ENCODE measurements at places on chromosomes 6 and 20.
A peak's percentile ranks its signal among the peaks of the same experiment; 100 is the strongest.

DNA sequence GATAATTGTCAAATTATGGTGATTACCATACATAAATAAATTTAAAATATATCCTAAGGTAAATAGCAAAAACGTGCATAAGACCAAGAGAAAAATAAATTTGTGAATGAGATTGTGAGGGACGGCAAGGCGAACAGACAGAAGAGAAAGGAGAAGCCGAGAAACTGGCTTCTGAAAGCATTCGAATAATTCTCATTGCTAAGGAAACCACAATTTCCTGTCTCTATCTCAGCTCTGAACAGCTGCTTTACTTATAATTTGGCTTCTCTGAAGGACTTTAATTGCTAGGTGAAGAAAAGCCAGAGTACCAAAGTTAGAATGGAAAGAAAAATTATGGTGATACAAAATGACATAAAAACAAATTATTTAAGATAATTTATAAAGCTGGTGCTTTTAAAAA is 79.0 kb upstream of the RGS17 start:
- DNase-seq, result no peak

- DNase-seq, result no peak
These were observed 47.4 kb downstream of the STK38 start for GRCh38 chr6:36499918-36500317.

- DNase-seq, result peak; percentile 90
These were observed at the start of gene KDM1B for GRCh38 chr6:18155150-18155863. TSS of gene KDM1B (plus strand) at chr6:18155422. CDS start at chr6:18159896, 4,474 bp downstream.

DNA sequence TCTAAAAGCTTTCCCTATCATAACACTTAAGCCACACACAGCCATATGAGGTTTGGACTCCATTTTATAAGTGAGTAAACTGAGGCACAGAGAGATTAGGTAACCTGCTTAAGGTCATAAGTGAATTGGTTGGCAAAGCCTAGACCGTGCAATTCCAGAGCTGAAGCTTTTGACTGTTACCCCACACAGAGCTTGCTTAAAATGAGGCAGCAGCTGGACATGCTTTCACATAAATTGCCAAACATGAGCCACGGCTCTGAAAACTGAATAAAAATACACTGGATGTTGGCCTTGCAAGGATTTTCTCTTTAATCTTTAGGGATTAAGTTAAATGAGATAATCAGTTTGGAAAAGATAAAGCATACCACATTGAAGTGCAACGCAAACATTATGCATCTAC is 2.5 kb downstream of the RIPOR2 start:
- no peak for DNase-seq

DNA sequence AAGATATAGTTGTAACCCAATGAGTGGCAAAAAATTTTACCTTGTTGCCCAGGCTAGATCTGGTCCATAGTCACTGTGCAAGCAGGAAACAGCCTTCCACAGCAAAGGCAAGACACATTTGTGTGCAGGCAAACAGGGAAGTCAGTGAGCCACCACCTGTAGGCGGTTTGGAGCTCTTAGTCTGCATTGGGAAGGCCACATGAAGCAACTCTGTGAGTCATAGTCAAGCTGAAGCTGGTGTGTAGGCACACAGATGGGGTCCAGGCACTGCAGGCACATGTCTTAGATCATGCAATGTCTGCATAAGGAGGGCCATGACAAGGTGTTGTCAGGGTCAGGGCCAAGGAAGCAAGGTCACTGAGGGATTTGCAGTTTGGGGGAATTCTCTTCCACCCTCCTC is 543.2 kb upstream of the EPHA7 start:
- peak; percentile 18 for DNase-seq

- DNase-seq, result no peak
These were observed 59.7 kb downstream of the PKHD1 start for GRCh38 chr6:52027699-52028098.

DNA sequence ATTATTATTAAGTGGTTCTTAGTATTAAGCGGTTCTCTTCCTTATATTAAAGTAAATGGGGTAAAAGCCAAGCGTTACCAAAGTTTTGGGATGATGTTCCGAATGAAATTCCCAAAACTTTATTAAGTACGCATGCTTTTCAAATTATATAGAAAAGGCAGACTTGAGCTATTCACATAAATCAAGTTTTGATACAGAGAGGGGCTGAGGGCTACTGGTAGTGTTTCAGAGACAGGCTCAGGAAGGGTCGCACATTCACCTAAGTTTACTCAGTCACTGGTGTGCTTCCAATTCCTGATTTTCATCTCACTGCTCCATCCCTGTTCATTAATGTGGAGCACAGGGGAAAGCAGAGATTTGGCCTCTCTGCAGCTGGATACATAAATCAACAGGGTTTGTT is 652.2 kb downstream of the QKI start:
- DNase-seq, result no peak

GRCh38 chr6:56572788-56573471 is 69.8 kb downstream of the DST start:
- DNase-seq, result no peak

- DNase-seq, result no peak
These were observed 23.1 kb upstream of the SRSF6 start for GRCh38 chr20:43434565-43434964.

- DNase-seq, result peak; percentile 30
These were observed 105.2 kb downstream of the OR2B2 start for GRCh38 chr6:27806981-27807440.

DNA sequence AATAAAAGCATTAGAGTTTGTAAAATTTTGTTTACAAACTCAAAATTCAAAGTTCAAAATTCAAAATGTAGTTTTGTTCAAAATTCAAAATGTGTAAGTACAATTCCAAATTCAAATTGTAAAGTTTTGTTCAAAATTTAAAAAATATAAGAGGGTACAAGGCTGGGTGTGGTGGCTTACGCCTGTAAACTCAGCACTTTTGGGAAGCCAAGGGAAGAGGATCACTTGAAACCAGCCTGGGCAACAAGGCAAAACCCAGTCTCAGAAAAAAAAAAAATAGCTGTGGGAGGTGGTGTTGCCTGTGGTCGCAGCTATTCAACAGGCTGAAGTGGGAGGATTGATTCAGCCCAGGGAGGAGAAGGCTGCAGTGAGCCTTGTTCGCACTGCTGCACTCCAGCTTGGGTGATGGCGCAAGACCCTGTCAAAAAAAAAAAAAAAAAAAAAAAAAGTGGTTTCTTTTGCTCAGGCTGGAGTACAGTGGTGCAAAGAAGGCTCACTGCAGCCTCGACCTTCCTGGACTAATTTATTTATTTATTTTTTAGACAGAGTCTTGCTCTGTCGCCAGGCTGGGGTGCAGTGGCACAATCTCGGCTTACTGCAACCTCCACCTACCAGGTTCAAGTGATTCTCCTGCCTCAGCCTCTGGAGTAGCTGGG is 5.4 kb upstream of the ZBTB12 start:
- DNase-seq, result peak; percentile 33

DNA sequence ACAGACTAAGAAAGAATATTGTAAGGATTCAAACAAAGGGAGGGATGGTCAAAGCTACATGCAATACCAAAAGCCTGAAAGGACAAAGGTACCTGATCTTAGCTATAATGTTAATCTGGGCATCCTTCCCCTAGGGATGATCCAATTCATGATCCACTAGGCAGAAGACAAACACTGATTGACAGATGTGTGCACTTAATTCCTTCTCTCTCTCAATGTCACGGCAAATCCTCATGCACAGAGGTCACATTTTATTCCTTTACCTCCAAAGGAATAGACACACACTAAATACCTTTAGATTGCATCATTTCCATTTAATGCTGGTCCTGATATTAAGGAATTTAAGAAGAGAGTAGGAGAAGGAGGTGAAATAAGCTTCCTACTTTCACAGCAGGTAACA is 73.4 kb downstream of the ZNF133 start:
- no peak for DNase-seq

DNA sequence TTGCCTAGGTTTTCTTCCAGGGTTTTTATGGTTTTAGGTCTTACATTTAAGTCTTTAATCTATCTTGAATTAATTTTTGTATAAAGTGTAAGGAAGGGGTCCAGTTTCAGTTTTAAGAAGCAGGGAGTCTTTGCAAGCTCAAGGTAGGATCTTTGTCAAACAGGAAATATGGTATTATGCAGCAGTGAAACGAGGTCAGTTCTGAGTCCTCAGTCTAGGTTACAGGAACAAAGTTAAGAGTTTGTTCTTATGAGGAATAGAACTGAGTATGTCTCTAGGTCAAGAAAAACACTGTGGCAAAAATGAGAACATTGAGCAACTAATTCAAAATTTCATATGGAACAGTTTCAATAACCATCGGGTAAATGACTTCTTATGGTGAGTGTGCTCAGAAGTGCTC is 63.6 kb downstream of the GCLC start:
- no peak for DNase-seq

DNA sequence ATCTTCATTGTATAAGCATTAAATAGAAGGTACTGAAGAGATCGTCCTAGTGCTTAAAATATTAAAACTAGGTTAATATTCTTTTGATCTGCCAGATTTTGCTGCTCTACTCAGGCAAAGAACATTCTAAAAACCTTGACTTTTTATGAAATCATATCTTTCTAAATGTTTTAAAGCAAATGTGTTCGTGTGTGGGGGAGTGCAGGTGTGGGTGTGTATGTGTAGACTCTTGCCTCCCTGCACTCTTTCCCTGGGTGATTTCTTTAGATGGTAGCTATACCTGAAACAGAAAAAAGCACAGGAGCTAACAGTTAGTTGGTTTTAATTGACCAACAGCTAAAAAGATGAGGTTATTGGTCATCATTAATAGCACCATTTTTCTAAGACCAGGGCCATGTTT is 5.7 kb downstream of the NRSN1 start:
- DNase-seq, result no peak

- peak; percentile 54 for DNase-seq
These were observed at the start of gene ADA for GRCh38 chr20:44651684-44652423. TSS of gene ADA (minus strand) at chr20:44651699. CDS start at chr20:44651607, 92 bp downstream.

DNA sequence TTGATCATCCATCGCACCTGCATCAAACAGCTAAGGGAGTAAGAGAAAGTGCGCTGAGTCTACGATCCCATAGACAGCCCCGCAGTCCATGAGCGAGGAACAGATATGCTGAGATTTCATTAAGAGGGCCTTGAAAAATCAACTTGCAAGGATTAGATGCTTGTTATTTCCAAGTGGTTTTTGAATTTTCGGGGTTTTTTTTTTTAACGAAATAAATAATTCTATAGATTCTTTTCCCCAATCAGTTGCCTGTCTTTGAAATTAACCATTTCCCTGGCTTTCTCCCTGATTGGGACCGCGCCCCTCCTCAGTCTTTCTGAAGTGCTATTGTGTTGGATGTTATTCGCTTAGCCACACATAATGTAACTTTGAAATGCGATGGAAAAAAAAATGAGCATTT is 48.6 kb downstream of the GNAS-AS1 start:
- no peak for DNase-seq

DNA sequence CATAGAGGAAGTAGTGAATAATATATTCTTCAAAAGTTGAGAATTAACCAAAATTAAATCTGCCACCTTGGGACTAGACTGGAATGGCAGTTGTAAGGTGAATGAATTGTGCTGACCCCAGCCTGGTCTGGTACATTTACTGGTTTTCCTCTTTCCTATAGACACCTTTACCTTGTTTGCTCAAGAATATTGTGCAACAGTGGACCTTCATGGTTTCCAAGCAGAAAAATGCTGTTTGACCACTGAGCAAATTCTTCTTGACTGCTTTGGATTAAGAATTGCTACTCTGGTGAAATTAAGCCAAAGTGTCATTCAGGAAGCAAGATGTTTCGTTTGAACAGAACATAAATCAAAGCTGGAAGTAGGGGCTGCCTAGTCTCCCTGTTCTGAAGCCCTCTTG is 156.6 kb upstream of the TAB2 start:
- no peak for DNase-seq

DNA sequence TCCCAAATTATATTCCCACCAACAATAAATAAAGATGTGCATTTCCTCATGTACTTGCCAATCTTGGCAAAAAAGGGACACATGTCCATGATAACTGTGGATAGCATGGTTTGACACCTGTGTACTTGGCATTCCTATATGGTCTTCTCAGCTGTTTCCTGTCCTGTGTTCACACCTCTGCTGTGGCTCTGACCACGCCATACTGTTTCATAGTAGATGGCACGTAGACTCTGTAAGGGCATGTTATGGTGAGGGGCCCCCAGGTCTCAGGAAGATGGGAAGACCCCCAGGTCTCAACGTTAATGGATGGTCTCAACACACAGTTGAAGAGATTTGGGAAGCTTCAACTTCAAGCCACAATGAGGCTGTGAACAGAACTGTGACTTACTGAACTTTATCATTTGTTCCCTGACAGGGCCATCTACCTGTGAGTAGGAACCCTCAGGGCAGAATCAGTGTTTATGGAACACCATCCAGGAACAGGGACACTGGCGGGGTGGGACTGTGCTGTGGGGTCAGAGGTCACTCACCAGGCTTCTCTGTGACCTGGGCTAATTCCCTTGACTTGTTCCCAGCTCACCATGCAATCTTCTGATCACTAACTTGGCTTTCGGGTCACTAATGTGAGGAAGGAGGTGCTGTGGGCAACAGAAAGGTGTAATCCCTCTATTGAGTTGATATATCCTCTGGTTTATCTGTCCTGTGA is 11.8 kb downstream of the ZBTB24 start:
- no peak for DNase-seq

- no peak for DNase-seq
These were observed 14.6 kb upstream of the ARMC12 start for GRCh38 chr6:35722121-35722761.

DNA sequence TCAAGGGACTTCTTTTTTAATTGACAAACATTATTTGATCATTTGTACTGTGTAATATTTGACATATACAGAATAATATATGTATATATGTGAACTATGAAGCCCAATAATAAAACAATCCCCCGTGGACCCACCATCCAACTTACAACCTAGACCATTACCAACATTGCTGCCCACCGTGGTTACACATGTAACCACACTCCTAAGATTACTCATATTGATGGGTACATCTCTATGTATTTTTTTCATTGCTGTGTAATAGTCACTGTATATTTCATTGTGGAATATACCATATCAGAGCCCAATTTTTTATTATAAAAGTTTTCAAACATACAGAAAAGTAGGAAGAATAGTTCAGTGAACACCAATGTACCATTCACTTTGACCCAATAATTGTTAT is 94.3 kb downstream of the RTN4IP1 start:
- DNase-seq, result no peak

- no peak for DNase-seq
These were observed 105.5 kb downstream of the PPP1R14C start for GRCh38 chr6:150248300-150248699.

DNA sequence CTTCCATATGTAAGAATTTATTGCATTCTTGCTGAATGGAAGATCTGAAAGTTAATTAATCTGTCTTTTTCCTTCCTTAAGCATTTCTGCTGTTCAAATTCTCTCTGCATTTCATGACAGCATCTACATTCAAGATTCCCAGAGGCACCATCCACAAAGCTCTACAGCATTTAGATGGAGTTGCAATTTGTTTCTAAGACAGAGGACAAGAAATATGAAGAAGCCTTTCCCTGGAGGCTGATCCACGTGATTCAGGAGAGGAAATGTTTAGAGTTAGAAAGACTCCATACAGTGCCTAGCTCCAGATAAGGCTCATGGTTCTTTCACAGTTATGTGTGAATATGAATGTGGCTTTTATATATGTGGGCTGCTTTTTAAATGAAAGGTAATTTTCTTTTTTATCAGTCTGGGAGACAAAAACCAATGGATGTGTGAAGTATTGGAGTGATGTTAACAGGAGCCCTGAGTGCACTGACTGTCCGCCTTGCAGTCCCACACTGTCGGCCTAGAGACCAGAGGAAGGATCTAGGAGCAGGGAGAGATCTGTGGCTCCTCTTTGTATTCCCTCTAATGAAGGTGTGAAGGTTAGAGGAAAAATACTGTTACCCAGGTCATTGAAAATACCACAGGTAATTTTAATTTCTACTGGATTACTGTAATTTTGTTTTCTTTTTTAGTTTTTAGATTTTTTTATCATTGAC is 686.6 kb upstream of the GJE1 start:
- DNase-seq, result no peak
